ENCODE measurements at places on chromosomes 1 and 21. TPM values are rescaled to one million over a fixed set of nuclear protein-coding genes. Genes with fewer than 3 reads are reported as not detected.

DNA sequence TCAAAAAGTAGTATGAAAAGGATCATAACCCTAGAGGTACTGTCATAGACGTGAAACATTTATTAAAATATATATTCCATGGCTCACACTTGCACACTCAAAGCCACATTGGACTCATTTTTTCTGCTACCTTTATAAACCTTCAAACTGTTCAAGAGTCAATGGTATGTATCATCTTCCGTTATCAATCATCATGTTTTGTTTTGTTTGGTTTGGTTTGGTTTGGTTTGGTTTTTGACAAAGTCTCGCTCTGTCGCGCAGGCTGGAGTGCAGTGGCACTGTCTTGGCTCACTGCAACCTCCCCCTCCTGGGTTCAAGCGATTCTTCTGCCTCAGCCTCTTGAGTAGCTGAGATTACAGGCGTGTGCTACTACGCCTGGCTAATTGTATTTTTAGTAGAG is 1.8 kb downstream of the IFNAR2 start:
- no peaks in the 10 kb centered on the region for H3K27me3 ChIP-seq
- peak overlapping the region; percentile 96 for H3K4me3 ChIP-seq
- DNase-seq: peak; percentile 31
- H3K4me1 ChIP-seq: peaks cover 57% of the 10 kb centered on the region
- peaks cover 15% of the 10 kb centered on the region for H3K36me3 ChIP-seq

DNA sequence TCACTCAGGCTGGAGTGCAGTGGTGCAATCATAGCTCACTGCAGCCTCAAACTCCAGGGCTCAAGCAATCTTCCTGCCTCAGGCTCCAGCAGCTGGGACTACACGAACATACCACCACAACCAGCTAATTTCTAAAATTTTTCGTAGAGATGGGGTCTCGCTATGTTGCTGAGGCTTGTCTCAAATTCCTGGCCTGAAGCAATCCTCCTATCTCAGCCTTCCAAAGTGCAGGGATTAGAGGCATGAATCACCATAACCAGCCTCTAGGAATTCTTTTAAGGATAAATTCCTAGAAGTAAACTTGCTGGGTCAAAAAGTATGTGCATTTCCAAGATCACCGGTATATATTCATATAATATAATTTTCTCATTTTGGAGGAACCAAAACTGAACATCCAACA is 17.6 kb upstream of the HUNK start:
- no peak overlapping the region for H3K4me3 ChIP-seq
- H3K27me3 ChIP-seq: no peaks in the 10 kb centered on the region
- H3K36me3 ChIP-seq: no peaks in the 10 kb centered on the region
- H3K4me1 ChIP-seq: no peaks in the 10 kb centered on the region
- DNase-seq: no peak

Gene CYP4A11
- not detected for total RNA-seq

- no peak overlapping the region for H3K4me3 ChIP-seq
- H3K27me3 ChIP-seq: no peaks in the 10 kb centered on the region
- no peak for DNase-seq
- H3K27ac ChIP-seq: no peak overlapping the region
- H3K4me1 ChIP-seq: no peaks in the 10 kb centered on the region
- H3K36me3 ChIP-seq: no peaks in the 10 kb centered on the region
Measured at GRCh38 chr1:200819726-200820125, 53.1 kb upstream of the GPR25 start.

GRCh38 chr1:156149374-156150332 is 3.7 kb upstream of the SEMA4A start:
- H3K4me3 ChIP-seq: no peak overlapping the region
- DNase-seq: peak; percentile 29
- no peaks in the 10 kb centered on the region for H3K27me3 ChIP-seq
- H3K4me1 ChIP-seq: peaks cover 11% of the 10 kb centered on the region
- no peak overlapping the region for H3K27ac ChIP-seq
- no peaks in the 10 kb centered on the region for H3K36me3 ChIP-seq

DNA sequence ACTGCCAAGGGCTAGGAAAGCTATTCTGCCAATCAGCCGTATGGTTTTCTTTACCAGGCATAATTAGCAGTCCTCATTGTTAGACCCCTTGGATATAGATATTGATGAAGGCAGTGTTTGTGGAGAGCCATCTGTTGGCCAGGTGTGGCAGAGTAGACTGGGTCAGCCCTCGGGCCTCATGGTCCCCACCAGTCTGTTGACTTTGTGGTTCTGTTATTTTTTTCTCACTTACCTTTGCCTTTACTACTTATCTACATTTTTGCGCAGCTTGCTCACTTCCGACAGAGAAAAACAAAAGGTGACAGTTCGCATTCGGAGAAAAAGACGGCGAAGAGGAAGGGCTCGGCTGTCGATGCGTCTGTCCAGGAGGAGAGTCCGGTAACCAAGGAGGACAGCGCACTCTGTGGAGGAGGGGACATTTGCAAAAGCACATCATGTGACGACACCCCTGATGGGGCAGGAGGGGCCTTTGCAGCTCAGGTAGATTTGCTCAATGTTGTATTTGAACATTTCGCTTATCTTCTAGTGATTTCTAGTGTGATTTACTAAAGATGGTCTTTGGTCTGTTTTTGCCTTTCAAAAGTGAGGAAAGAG is 2.3 kb downstream of the PCNT start:
- H3K36me3 ChIP-seq: peaks cover 17% of the 10 kb centered on the region
- H3K4me1 ChIP-seq: peaks cover 30% of the 10 kb centered on the region
- H3K27ac ChIP-seq: no peak overlapping the region
- no peak overlapping the region for H3K4me3 ChIP-seq
- no peak for DNase-seq
- H3K27me3 ChIP-seq: no peaks in the 10 kb centered on the region

GRCh38 chr1:187244623-187245022 is 415.9 kb downstream of the PLA2G4A start:
- H3K27ac ChIP-seq: no peak overlapping the region
- no peak overlapping the region for H3K4me3 ChIP-seq

DNA sequence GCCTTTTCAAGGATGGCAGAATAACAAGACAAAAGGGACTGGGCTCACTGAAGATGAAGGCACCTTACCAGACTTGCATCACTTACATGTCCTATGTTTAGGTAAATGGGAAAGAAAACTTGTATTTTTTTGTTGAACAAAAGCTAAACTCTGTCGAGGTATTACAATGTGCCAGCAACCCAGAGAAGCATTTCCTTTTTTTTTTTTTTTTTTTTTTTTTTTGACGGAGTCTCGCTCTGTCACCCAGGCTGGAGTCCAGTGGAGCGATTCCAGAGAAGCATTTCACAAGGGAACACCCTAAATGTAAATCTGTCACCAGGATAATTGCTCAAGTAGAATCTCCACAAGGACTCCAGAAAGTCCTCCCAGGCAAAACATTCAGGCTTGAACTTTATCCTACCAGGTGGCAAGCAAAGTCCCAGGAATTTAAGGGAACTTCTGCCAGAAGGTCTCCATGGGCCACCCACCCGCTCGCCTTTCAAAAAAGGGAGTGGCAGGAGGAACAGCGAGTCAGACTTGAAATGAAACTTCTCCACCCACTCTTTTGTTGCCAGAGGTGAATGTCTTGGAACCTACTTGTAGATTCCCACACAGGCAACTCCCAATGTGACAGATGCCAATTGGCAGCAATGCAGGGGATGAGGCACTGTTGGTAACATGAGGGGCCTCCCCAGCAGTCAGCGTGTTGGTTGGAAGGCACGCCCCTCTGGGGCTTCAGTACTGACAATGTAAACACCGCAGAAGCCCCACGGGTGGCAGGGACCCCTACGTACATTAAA is 125.0 kb downstream of the TIAM1 start:
- H3K27ac ChIP-seq: no peak overlapping the region
- H3K4me3 ChIP-seq: no peak overlapping the region
- no peaks in the 10 kb centered on the region for H3K36me3 ChIP-seq
- no peaks in the 10 kb centered on the region for H3K27me3 ChIP-seq
- no peak for DNase-seq

Gene MYBPH
- total RNA-seq: not detected

Gene SHISAL2A
- total RNA-seq: 27.2 TPM

Gene TMPRSS15
- not detected for total RNA-seq
